ENCODE measurements at places on chromosomes 6 and 20.
A peak's percentile ranks its signal among the peaks of the same experiment; 100 is the strongest.

GRCh38 chr6:118187568-118188164 lies 280.6 kb downstream of the SLC35F1 start:
- no peak for DNase-seq

GRCh38 chr6:10411971-10412460 lies 2.9 kb downstream of the TFAP2A start:
- DNase-seq = peak; percentile 28

DNA sequence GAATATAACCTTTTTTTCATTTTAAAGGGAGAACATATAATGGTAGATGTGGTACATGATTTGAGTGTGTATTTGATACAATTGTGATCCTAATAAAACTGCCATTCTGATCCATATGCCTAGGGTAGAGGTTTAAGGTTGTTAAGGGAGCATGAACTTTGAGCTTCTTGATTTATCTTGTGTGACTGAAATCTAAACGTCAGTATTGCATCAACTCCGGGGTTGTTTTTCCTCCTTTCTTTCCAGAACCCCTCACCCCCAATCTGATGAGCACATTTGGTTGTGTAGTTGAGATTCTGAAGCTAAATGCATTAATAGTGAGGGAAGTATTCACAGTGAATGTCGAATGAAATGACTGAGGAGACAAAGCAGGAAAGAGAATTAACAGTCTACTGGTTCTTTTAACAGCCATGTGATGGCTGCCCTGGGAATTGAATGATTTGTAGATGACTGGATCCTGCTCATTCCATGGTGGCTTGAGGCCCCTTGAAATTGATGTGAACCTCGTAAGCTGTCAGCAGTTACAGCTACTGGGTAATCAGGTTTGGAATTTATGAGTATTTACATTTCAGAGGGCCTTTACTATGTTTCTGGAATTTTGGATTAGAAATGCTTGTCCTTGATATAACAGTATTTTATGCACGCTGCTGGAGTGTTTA lies 44.8 kb downstream of the FARS2 start:
- no peak for DNase-seq

- no peak for DNase-seq
These were observed at the start of gene TREM1 for GRCh38 chr6:41286544-41287346. Gene TREM1, minus strand, starts transcription at chr6:41286682. Its CDS starts 27 bp downstream, at chr6:41286655.

GRCh38 chr20:59697068-59697467 lies 92.7 kb downstream of the PHACTR3 start:
- DNase-seq = no peak

All from CD4-positive, alpha-beta T cell treated with Interleukin-15 for 4 hours (primary cell).